ENCODE measurements at places on chromosomes 3 and 15.

- DNase-seq, result no peak
Observed at GRCh38 chr15:29736744-29737020, 85.6 kb downstream of the TJP1 start.

DNA sequence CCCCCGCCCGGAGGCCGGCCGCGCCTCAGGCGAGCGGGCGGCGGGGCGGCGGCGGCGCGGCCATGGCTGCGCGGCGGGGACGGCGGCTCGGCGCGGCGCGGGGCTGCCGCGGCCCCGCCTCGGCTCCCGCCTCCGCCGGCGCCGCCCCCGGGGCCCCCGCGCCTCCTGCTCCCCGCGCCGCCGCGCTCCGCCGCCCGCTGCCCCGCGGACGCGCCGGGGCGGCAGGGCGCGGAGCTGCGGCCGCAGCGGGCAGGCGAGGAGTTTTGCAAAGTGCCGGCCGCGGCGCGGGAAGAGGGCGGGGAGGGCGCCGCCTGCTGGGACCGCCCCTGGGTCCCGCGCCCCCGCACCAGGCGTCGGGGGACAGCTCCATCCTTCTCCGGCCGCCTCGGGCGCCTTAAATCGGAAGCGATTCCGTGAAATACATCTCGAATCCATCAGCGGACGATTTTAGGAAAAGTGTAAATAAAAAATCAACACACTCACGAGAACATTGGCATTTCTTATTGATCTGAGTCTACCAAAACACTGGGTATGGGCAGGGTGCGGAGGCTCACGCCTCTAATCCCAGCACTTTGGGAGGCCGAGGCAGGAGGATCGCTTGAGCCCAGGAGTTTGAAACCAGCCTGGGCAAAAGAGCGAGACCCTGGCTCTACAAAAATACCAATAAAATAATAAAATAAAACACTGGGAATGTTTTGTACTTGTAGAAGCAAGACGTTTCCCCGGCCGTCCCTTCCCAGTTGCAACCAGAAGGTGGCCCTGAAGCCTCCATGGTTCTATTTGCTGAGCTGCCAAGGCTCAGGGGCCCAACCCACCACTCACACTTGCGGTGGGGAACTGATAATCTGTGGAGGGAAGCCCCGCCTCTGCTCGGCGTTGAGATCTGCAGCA lies 136.9 kb downstream of the NUP210 start:
- no peak for DNase-seq

GRCh38 chr15:95017666-95018328 lies 786.4 kb downstream of the MCTP2 start:
- DNase-seq, result no peak

DNA sequence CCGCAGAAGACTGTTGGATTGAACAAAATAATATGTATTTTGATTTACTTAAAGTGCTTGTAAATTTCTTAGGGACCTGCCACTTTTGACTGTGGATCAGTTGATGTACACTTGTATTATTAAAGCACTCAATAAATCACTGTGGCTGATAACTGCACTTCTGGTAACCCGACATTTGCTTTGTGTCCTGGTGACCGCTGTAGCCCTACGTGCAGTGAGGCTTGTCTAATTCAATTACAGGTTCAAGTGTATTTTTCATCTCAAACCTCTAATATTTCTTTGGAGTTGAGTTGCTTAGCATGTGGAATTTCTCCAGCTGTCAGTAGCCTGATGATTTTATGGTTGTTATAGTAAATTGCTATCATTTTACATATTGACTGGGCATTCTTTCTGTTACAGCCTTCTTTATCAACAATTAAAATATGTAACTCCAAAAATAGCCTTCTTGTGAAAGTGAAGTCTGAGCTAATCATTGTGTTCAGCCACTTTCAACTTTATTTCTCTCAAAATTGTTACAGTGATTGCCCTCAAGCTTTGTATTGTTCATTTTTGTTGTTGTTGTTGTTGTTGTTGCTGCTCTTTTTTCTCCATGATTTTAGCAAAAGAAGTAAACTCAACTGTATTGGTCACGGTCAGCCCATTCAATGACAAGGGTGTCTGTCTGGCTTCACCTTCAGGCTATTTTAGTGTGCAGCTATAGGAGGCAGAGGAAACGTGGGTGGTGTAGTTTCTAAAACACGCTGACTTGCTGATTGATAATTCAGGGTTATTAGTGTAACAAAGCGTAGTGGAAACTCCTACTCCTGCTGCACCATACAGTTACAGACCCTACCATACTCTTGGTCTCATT lies 215.1 kb upstream of the UBE2E1 start:
- no peak for DNase-seq

- no peak for DNase-seq
Observed at GRCh38 chr3:44992555-44993470, 16.8 kb downstream of the EXOSC7 start.

DNA sequence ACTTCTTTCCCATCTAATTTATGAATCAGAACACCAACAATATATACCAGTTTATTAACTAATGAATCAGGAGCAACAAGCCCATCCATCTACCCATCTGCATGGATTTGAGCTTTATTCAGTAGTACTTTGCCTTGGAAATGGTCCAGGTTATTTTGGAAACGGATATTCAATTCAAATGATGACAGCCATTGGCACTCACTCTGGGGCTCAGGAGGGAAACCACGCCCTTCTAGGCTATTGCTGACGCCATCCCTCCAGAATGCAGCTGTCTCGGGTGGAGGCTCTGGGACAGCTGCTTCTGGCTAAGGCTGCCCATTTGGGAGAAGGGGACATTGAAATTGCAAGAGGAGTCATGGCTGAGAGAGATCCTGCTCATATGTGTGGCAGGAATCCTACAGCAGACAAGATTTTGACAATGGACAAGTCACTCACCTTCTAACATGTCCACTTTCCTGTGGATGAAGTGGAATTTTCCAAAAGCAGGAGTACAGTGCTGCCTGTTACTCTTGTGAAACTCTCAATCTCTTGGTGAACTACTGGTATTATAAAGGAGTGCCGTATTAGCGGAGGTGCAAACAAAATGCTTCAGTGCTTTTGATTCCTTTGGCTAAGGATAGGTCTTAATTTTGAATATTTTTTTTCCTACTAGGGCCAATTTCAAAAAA lies 29.3 kb upstream of the TRAK1 start:
- no peak for DNase-seq

DNA sequence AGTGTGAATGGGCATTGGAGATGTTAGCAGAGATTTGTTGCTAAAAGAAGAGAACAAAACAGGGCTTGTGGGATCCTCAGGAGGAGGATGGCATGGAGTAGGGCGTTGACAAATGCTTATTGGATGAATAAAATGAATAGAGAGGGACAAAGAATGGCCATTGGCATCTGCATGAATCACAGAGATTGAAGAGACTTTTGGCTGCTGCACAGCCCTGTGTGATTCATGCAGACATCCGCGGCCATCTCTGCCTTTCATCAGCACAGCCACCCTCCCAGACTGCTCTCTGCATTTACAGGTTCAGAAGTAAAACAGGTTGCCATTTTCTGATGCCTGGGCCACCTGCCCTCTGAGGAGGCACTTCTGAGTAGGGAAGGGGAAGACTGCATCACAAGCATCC lies 397.9 kb downstream of the EPHB1 start:
- DNase-seq, result no peak

DNA sequence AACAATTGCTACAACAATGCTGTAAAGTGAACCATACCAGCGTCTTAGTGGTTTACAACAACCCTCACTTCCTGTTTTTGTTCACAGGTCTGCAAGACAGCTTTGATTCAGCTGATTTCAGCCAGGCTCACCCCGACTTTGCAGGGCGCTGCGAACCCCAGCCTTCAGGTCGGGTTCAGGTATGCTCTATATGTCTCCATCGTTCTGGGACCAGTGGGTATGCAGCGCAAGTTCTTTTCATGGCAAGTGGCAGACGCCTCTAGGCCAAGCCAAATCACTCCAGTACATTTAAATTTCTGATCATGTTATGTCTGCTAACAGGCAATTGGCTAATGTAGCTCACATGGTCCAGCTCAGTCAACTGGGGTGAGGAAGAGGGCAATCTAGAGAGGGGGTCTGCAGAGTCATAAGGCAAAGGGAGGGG lies 52.4 kb upstream of the RGMA start:
- no peak for DNase-seq

GRCh38 chr15:65470866-65471265 lies 46.6 kb downstream of the DPP8 start:
- no peak for DNase-seq

- DNase-seq, result no peak
Observed at GRCh38 chr15:31004220-31004733, 12.8 kb upstream of the MTMR10 start.

DNA sequence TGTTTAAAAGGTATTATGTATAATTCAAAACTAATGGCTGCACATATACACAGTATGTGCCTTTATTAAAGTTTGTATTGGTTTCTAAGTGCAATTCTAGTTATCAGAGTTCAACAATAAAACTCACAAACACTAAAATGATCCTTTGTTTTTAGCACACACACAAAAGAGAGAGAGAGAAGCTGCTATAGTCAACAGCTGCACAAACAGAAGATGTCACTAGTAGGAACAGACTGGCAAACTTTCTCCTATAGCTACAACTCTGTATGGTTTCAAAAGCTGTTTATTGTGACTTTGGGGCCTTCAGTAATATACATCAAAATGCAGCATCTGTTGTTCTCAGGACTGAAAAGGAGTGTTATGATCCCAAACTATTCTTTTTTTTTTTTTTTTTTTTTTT lies 6.1 kb downstream of the SECISBP2L start:
- no peak for DNase-seq

DNA sequence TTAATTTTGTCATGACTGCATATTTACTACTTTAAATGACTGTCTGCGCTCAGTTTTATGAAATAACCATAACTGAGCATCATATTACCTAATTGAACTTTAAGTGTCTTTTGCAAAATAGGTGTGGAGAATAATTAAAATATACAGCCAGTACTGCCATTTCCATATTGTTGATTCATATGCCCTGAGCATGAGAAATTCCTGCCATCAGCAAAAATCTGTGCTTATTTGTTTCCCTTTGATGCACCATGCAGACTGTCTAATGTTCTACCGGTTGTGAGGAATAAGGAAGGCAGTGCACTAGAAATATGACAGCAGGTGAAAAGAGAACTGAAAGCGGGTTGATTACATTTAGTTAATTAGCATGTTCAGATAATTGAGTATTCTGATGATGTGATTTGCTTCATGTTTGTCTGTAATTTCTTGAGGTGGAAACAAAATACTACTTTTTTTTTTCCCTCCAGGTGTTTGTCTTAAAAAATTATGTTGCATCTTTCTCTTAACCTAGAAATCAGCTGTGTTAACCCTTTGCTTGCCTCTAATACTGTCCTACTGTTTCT lies 229.4 kb upstream of the AZI2 start:
- no peak for DNase-seq

- no peak for DNase-seq
Observed at GRCh38 chr15:52082197-52083036, 30.2 kb downstream of the BCL2L10 start.

GRCh38 chr3:54951405-54951804 lies 23.5 kb upstream of the LRTM1 start:
- DNase-seq, result no peak

GRCh38 chr3:5757213-5757804 lies 569.8 kb downstream of the EDEM1 start:
- no peak for DNase-seq

DNA sequence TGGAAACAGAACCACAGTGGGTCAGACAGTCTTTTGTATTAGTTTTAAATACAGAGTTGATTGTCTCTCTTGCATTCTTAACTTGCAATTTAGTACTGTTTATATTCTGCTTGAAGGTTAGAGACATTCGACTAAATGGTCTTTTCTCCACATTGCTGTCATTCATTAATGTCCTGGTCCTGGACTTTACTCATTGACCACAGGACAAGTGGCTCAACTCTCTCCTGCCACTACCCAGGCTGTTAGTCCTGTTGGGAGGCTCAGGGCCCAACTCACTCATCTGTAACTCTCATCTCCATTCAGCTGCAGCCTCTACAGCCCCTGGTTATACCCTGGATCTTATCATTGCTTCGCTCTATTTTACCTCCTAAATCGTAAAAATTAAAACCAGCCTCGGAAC lies 427.4 kb downstream of the LPP start:
- DNase-seq, result no peak

- no peak for DNase-seq
Observed at GRCh38 chr3:184203526-184203925, 17.5 kb downstream of the ABCF3 start.

DNA sequence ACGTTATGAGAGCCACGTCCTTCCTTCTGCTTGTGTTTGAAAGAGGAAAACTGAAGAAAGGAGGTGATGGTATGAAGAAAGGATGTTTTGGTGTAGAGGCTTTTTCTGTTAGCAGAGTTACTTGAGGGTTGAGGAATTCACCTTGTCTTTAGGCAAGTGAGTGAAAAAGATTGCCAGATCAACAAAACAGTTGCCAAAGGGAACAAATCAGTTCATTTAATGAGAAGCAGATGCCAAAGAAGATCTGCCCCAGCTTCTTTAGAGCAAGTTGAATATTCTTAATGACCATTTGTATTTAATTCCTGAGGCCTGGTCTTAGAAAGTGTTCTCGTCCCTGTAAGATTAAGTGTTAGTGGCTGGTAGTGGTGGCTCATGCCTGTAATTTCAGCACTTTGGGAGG lies 2.6 kb downstream of the CHCHD6 start:
- no peak for DNase-seq

DNA sequence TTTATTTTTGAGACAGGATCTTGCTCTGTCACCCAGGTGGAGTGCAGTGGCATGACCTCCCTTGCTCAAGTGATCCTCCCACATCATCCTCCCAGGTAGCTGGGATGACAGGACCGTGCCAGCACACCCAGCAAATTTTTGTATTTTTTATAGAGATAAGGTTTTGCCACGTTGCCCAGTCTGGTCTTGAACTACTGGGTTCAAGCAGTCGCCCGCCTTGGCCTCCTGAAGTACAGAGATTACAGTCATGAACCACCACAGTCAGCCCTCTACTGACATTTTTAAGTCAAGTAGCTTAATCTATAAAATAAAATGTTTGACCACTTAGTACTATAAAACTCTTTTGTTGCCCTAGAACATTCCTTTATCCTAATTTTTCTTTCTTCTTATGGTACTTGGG lies 198.8 kb downstream of the FNDC3B start:
- no peak for DNase-seq

- DNase-seq, result no peak
Observed at GRCh38 chr15:100929641-100930042, 10.5 kb downstream of the LRRK1 start.

DNA sequence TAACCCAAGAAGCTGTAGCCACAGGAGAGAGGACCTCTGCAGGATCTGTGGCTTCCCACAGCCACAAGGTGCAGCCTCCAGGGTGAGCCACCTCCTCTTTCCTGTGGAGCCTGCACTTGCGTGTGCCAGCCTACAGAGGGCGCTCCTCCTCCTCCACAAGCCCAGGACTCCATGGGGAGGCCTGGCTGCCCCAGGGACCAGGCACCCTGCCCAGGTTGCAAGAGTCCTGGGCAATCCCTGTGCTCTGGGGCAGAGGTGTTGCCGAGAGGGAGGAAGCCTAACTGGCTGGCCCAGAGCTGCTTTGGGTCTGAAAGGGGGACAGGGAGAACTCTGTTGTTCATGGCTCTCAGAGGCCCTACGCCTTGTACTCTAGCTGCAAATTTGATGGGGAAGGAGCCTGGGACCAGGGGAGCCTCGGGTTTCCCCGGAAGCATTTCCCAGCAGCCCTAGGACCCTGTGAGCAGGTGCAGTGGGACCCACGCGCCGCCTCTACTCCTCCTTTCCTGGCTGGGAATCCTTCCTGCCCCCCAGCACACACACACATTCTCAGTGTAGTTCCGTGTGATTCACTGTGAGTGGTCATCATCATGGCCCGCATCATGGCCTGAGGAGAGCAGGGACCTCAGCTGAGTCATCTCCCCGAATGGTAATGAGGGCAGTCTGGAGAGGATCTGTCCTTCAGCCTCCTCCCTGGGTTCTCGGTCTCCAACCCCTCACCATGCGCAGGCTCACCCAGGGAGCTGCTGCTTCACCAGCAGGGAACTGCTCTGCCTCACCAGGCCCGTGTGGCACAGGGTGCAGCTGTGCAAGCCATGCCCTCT lies 24.3 kb downstream of the TBC1D21 start:
- DNase-seq, result peak; percentile 30

All from activated CD4-positive, CD25-positive, alpha-beta regulatory T cell treated with anti-CD3 and anti-CD28 coated beads, Interleukin-2, amount 50 U/mL, for 16 hours (primary cell).